ENCODE measurements at places on chromosomes 2 and 18.

DNA sequence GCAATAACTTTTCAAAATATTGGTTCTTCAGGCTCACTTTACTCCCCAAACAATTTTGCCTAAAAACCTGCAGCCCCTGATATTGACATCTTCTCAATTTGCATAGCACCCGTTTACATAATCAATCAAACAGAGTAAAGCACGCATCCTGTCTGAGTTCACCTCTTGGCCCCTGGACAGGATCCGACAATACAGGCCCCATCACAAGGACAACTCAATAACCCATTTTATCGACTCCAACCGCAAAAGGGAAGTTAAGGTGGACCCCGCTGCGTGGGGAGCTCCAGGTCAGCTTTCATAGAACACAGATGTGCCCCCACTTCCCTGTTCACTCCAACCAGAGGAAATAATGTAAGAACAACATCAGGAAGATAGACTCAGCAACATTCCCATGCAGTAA is 44.7 kb downstream of the TTC32 start:
- DNase-seq, result no peak

GRCh38 chr2:8435608-8436007 is 246.2 kb upstream of the ID2 start:
- no peak for DNase-seq

GRCh38 chr2:13289310-13289709 is 572.6 kb downstream of the TRIB2 start:
- DNase-seq, result no peak

DNA sequence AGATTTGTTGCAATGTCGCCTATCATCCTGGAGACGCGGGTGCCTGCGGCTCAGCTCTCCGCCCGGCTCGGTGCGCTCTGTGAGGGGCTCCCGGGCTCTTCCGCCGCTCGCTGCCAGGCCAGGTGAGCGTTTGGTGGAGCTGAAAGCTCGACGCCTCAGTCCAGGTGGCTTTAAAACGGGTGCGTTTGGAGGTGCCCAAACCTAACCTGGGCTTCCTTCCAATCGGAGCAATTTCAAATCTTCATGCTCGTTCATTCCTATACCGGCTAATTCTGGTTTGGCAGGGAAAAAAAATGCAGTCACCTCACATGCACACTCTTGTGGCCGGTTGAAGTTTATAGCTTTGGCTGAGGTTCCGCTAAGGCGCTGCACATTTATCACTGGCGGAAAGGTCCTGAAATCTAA is at the start of gene SLC16A14:
Gene SLC16A14 (minus strand): TSS at position 274 of the 405 bp plus-strand sequence. CDS start 9,572 bp downstream, outside the sequence.
- no peak for DNase-seq

- DNase-seq, result no peak
These were observed 6.5 kb downstream of the SPR start for GRCh38 chr2:72893594-72894319.

DNA sequence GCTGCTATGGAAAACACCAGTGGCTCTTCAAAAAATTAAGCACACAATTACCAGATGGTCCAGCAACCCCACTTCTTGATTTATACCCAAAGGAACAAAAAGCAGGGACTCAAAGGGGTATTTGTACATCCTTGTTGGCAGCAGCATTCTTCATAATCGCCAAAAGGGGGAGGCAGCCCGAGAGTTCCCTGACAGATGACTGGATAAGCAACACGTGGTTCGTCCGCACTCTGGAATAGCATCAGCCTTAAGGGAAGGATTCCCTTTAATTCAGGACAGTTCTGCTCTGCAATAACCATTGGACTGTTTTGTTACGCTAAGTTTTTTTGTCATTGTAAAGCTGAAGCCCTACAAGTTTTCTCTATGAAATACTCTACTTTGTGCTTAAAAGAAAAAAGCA is 76.7 kb upstream of the TWIST2 start:
- DNase-seq, result no peak

Measured in CD4-positive, alpha-beta T cell treated with Interleukin-15 for 1 hour (primary cell).